NCI-H510A treated with DMSO at 0.1 percent for 48 hours (cell line): ENCODE measurements at places on chromosomes 16 and 17.

DNA sequence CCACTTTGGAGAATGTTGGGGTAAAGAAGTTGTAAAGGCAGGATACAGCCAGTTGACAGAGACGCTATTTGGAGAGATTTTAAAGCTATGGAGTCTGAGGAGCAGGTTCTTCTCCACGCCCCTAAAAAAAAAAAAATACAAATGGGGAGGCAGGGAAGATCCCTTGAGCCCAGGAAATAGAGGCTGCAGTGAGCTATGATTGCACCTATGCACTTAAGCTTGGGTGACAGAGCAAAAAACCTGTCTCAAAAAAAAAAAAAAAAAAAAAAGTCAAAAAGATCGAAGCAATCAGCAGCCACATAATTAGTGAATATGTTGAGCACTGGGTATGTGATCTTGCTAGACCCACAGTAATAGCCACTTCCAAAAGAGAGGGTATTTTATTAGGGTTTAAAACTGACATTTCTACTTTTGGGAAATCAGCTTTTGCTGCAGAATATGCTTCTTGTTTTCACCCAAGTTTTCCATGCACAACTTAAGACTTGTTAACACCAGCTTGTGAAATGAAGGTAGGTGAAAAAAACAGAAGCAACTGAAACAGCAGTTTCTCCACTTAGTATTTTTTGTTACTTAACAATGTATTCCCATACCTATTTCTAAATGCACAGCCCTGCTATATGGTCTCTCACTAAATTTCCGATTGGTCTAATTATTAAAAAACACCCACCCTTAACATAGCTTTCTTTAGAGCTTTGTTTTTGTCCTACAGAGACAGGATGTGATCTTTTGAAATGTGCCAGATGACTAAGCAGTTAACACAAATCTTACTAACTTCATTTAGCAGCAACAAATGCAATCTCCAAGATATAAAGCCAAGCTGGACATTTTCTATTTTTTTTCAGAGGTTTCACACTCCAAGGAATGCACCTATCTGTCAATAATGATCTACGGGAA, 2.5 kb upstream of the ARL6IP1 start:
- no peak for DNase-seq

DNA sequence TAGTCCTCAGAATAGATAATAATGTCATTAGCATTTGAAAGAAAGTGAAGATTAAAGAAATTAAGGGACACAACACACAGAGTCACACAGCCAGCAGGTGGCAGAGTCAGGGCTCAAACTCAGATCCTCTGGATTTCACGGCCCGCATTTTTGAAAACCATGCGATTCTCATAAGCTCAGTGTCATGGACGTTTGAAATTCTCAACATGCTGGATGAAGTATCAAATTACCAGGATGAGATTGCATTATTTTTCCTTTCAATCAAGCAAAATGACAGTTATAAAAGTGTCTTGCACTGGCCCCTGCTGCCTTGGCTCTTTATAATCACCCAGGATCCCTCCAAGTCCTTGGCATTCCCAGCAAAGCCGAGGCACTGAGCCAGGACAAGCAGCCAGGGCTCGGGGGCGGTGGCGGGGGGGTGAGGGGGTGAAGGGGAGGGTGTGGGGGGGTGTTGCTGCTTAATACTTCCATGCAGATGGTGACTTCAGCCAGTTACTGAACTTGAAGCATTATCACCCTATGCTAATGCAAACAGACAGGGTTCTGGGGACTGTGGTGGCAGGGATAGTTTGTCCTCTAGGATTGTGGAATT, 6.6 kb upstream of the BMERB1 start:
- peak; percentile 84 for DNase-seq

GRCh38 chr16:11727796-11728543, 14.7 kb downstream of the TXNDC11 start:
- DNase-seq: no peak

- no peak for DNase-seq
These were observed 38.1 kb downstream of the ZDHHC7 start for GRCh38 chr16:84973236-84973635.

DNA sequence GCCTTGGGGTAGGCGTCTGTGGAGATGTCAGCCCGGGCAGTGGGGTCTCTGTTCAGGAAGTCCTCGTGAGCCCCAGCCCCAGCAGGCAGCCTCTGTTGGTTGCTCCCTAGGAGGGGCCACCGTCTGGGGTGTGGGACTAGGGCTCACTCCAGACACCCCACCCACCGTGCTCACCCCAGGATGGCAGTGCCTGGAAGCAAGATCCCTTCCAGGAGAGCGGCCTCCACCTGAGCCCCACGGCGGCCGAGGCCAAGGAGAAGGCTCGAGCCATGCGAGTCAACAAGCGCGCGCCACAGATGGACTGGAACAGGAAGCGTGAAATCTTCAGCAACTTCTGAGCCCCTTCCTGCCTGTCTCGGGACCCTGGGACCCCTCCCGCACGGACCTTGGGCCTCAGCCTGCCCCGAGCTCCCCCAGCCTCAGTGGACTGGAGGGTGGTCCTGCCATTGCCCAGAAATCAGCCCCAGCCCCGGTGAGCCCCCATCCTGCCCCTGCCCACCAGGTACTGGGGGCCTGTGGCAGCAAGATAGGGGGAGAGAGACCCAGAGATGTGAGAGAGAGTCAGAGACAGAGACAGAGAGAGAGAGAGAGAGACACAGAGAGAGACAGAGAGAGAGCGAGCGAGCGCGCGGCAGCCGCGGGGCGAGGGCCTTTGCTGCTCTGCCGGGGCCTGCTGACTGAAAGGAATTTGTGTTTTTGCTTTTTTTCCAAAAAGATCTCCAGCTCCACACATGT, 9.8 kb downstream of the NTHL1 start:
- no peak for DNase-seq

DNA sequence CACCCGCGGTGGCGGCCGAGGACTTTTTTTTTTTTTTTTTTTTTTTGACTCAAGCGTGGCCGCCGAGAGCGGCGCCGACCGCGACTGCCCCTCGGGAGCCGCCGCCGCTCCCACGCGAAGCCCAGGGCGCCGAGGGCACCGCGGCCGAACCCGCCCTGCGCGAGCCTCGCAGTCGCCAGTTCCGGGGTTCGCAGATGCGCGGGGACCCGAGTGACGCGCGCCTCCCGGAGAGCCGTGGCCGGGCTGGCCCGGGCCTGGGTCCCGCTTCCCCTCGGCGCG, 1.1 kb downstream of the METRNL start:
- DNase-seq: no peak

GRCh38 chr16:74309789-74310781, 13.5 kb downstream of the PSMD7 start:
- peak; percentile 37 for DNase-seq

DNA sequence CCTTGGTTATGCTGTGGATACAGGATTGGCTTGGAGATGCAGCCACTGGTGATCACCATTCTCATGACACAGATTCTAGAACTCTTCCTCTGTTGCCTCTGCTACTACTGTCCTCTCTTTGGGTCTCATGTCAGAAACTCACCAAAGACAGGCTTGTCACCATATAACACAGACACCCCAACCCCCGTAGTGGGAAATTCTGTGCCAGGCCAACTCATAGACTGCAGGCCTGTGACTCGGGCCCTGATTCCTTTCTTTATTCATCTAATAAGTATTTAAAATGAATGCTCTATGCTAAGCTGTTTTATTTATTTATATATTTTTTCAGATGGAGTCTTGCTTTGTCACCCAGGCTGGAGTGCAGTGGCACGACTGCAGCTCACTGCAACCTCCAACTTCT, 9.5 kb downstream of the CYB5D2 start:
- DNase-seq: no peak

GRCh38 chr17:49005140-49005539, 8.0 kb downstream of the IGF2BP1 start:
- DNase-seq: no peak

DNA sequence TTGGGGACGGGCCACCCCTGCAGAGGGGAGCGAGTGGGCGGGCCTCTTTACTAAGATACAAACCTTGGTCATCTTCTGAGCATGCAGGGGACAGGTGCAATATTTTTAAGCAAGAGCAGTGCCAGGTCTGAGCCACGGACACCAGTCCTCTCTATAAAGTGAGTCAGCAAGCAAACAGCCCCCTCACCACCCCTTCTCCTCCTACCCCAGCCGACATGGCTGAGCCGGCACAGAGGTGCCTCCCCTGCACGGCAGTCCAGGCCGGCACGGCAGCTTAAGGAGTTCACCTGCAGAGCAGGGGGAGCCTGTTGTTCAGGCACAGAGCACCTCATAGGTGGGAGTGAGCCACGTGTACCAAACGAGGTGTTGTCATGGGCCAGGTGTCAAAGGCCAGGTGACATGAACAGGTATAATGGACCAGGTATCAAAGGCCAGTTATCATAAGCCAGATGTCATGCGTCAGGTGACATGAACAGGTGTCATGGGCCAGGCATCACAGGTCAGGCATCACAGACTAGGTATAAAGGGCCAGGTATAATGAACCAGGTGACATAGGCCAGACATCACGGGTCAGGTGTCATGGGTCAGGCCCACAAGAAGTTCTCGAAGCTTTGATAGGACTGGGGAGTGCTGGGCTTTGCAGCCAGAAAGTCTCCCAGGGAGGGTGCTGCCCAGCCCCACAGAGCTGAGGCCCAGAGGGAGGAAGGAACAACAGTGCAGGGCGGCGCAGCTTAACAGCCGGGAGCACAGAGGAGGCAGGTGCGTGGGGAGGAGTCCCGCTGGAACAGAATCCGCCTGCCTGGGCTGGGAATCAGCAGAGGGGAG, 42.6 kb upstream of the ZNF469 start:
- DNase-seq: no peak

DNA sequence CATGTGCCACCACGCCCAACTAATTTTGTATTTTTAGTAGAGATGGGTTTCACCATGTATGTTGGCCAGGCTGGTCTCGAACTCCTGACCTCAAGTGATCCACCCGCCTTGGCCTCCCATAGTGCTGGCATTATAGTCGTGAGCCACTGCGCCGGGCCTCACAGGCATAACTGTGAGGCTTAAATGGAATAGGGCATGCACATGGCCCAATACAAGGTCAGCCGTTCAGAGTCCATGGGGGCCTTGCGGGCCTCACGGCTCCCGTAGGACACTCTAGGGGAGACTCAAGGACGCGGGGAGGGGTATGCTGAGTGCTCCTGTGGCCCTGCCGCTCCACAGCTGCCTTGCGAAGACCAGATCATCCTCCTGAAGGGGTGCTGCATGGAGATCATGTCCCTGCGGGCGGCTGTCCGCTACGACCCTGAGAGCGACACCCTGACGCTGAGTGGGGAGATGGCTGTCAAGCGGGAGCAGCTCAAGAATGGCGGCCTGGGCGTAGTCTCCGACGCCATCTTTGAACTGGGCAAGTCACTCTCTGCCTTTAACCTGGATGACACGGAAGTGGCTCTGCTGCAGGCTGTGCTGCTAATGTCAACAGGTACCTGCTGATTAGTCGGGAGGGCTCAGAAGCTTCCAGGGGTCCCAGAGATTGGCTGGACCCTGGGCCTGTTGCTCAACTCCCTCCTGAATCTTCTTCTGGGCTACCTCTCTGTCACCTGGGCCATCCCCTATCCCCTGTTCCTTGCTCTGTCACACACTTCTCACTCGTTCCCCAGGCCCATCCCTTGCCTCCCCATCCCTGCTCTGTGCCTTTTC, 12.3 kb downstream of the NR1D1 start:
- DNase-seq: no peak

DNA sequence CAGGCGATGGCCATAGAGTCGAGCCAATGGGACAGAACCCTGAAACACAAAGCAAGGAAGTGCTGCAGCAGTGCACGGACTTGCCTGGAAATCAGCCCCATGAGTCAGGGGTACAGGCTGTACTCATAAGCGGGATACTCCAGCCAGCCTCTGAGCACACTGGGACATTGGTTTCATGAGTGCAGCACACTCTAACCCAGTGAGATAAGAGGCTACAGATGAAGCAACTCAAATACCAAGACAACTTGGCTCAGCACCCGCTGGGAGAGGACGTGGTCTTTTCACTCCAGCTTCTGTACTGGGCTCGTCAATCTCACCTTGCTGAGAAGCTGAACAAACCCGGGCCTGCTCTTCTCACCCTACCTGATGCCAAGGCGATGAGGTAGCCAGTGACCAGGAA, 98.2 kb downstream of the AXIN2 start:
- DNase-seq: no peak

- DNase-seq: no peak
These were observed 22.1 kb downstream of the TRIM25 start for GRCh38 chr17:56891751-56892150.

DNA sequence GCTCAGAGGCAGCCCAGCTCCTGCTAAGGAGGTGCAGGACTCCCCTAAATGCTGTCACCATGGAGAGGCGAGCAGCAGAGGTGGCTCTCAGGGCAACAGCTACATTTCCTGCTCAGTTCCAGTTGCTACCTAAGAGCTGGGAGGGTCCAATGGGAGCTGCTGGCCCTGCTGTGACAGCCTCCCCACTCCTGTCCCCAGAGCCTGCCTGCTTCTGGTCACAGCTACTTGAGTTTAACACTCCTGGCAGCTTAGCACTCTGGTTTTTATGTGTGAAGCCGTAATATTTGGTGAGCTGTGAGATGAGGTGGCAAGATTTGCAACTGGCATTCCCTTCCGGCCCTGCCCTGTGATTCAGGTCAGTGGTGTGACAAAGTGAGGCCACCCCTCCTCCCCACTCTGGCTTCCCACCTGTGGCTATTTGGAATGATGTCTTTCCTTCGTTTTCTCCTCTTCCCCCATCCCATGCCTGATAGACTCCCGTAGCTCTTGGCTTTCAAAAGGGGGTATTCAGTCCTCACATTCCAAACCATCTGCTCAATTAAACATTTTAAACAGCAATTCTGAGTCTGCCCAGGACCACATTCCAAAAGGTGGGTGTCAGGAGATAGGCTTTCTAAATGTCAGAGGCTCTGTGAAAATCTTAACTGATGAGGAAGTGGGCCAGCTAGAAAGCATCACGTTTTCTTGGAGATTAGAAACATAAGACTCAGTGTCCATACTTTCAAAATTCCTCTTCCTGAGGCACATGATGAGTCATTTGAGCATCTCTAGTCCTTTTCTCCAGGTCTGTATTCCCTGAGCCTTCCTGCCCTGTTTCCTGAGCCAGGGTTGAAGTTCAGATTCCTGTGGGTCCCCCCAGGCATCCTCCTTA, 42.6 kb upstream of the SKAP1 start:
- DNase-seq: peak; percentile 96

DNA sequence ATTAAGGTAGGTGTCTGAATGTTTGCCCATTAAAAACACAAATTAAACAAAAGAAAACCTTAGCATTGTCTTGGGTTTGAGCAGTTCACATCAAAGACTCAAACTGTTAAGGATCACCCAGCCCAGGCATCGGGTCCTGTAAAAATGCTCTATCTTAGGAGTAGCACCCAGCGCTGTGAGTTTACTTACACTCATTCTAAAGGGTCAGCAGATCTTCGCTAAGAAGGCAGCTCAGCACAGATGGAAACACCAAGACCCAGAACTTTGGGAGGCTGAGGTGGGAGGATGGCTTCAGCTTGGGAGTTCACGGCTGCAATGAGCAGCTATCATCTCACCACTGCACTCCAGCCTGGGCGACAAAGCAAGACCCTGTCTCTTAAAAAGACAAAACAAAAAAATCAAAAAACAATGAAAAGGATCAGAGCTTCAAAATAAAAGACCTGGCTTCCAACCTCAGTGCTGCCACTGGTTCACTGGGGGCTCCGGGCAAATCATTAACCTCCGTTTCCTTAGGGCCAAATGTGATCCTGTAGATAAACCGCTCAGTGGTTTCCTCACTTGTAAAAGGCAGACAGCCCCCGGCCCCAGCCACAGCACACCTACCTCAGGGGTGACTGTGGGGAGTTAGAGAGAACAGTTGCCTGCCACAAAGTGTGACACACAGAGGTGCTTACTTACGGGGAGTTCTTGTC, 11.1 kb downstream of the COG1 start:
- DNase-seq: no peak
